ENCODE measurements at places on chromosomes 4 and X.

- peak; percentile 43 for DNase-seq
Measured at GRCh38 chrX:48531358-48531959, 8.1 kb upstream of the TBC1D25 start.

DNA sequence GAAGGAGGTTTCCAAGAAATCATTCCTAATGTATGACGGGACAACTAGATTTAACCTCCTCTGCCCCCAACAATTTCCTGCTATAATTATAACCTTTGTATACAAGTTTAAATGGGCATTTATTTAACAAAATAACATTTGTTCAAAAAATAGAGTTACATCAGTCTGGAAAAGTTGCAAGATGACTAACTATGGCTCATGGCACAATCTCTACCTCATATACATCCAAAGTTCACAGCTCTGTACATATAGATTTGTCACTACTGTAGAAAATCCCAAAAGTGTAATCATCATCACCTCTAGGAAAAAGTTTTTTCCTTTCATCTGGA is 3.8 kb upstream of the RPS6KA3 start:
- no peak for DNase-seq

DNA sequence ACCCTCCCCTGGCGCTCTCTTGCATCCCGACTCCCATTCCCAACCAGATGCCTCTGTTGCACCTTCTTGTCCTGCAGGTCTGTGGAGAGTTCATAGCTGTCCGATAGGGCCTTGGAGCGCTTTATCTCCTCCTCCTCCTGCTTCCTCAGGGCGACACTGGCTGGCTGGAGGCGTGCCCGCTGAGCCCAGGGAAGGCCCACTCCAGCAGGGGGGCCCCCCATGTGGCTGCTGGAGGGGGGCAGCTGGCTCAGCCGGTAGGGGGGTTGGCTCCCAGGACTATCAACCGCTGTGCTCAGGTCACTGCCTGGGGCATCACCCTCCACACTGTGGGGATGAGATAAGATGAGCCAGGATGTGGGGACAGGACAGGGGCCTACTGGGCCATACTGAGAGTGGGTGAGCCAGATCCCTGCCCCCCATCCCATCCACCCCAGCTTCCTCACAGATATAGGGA is 25.6 kb downstream of the IQSEC2 start:
- no peak for DNase-seq

GRCh38 chr4:151653548-151653918 is 107.3 kb downstream of the GATB start:
- DNase-seq, result no peak

DNA sequence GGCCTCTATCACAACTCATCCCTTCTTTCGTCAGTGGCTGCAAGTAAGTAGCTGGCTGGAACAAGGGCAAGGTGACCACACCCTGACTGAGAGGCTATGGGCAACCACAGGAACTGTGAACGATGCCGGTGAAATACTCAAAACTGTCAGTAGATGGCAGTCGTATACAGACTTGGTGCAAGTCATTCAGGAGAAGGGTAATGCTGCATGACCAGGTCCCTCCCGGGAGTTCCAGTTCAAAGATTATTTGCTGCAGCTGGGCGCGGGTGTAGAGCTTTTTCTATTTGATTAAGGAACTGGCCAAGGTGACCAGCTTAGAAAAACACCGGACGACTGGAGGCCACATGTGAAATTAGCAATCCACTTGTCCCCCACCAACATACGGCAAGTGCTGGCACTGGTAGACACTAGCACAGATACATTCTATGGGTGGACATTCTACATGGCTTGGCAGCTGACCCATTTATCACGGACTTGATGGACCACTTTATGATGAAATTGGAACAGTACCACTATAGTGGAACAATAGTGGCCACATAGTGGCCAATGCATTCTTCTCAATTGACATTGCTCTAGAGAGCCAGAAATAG is 726.6 kb downstream of the TRAM1L1 start:
- DNase-seq, result peak; percentile 69

GRCh38 chr4:150746156-150746555 is 164.2 kb downstream of the MAB21L2 start:
- DNase-seq, result no peak

GRCh38 chr4:168461821-168462220 is 18.5 kb downstream of the DDX60L start:
- no peak for DNase-seq

DNA sequence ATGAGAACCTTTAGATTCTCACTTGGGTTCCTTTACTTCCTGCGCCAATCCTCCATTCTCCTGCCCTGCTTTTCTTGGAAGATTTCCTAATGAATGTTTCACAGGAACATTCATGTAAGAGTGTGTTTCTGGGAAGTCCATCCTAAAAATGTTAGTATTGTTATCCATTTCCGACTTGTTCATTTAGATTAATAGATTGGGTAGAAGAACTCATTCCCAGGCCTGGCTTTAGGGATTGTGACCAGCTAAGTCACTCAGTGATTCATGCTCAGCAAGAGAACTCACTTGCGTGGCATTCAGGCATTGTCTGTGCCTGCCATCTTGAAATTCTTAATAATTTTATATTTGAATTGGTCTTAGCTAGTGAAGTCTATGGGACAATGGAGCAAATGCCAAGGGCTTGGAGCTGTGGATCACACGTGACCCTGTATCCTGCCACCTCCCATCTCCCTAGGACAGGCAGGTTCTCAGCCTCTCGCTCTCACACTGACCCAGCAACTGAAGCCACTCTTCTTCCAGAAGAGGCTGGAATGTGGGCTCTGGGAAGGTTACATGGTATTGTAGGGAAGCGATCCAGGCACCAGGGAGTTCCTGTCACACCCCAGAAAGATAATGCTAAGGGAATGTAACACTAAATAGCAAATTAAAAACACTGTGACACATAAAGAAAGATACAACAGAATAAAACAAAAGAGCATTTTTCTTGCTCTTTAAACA is 562.1 kb downstream of the TMA16 start:
- no peak for DNase-seq

DNA sequence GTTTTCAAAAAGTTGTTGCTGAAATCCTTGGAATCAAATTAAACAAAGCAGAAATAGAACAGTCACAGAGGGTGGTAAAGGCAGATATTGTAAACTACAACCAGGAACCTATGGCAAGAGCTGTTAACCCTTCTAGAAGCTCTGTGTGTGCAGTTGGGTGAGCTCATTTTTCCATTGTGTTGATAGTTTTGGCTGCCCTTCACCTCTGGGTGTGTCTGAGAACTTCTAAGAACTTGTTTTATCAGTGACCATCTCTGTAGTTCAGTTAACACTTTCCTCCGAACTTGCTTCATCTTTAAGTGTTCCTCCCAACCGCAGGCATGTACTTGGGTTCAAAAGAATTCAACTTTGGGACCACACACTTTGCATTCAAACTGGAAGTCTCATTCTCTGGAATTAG is 32.7 kb downstream of the RBMX start:
- DNase-seq, result peak; percentile 11

- no peak for DNase-seq
Measured at GRCh38 chr4:76665153-76665552, 230.1 kb downstream of the SHROOM3 start.

- DNase-seq, result no peak
Measured at GRCh38 chr4:143140696-143141095, 44.0 kb upstream of the USP38 start.

DNA sequence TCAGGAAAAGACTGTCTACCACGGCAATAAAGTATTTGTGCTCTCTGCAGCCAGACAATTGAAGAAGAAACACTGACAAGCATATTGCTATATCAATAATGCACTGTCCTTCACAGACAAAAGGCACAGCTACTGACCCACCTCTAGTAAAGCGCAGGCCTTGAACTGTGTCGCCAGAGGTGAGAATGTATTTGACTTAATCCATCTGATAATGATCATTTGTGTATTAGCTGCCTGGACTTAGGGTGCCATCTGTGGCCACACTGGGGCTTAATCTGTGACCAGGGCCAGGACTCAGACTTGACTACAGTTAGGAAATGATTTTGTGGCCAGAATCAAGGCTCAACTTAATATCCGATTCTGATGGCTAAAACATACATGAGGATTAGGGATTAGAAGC is 260.4 kb downstream of the SMARCA1 start:
- DNase-seq, result no peak

GRCh38 chrX:115906276-115906675 is 264.3 kb upstream of the AGTR2 start:
- DNase-seq, result no peak

DNA sequence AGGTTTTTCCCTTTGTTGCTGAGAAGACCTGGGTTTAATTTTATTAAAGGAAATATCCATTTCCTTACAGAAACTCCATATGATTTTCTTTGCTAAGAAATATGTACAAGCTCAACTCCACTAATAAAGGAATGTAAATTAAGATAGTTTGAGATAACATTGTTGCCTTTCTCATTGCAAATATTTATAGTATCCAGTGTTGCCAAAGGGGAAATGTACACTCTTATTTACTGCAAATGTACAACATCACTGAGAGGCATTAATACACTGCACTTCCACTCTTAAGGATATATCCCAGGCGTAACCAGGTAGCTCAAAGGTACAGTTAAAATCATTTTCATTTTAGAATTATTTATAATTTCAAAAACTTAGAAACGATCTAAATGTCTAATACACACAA is 7.5 kb upstream of the LRBA start:
- no peak for DNase-seq

DNA sequence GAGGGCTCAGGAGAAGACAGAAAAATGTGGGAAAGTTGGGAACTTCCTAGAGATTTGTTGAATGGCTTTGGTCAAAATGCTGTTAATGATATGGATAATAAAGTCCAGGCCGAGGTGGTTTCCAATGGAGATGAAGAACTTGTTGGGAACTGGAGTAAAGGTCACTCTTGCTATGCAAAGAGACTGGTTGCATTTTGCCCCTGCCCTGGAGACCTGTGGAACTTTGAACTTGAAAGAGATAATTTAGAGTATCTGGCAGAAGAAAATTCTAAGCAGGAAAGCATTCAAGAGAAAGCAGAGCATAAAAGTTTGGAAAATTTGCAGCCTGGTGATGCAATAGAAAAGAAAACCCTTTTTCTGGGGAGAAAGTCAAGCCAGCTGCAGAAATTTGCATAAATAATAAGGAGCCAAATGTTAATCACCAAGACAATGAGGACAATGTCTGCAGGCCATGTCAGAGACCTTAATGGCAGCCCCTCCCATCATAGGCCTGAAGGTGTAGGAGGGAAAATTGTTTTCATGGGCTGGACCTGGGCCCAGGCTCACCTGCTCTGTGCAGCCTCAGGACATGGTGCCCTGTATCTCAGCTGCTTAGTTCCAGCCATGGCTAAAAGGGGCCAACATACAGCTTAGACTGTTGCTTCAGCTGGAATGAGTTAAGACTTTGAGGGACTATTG is 203.8 kb downstream of the RELL1 start:
- DNase-seq, result no peak

GRCh38 chr4:26088433-26088928 is 174.5 kb downstream of the SMIM20 start:
- peak; percentile 57 for DNase-seq

DNA sequence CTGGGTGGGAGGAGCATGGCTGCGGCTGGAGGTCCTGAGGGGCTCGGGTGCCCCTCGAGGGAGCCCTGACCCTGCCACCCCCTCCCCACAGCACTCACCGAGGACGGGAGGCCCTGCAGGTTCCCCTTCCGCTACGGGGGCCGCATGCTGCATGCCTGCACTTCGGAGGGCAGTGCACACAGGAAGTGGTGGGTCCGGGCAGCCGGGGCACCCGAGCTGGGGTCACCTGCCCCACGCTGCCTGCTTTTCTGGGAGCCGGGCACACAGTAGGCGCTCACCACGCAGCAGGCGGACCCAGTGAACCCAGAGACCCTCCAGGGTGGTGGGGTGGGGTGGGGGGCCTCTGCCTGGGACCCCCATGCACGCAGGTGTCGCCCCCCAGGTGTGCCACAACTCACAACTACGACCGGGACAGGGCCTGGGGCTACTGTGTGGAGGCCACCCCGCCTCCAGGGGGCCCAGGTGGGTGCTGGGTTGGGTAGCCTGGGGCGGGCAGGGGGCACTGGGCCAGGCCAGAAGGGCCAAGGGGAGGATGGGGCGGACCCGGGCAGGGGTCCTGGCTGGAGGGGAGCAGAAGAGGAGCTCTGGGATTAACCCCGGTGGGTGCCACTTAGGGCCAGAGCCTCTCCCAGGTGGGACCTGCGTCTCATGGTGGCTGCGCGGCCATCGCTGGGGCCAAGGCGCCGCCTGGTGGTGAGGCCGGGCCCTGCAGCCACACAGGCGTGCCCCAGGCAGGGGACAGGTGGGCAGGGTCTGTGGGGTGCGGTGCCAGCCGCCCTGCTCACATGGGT is 1.4 kb downstream of the HGFAC start:
- DNase-seq, result peak; percentile 61

DNA sequence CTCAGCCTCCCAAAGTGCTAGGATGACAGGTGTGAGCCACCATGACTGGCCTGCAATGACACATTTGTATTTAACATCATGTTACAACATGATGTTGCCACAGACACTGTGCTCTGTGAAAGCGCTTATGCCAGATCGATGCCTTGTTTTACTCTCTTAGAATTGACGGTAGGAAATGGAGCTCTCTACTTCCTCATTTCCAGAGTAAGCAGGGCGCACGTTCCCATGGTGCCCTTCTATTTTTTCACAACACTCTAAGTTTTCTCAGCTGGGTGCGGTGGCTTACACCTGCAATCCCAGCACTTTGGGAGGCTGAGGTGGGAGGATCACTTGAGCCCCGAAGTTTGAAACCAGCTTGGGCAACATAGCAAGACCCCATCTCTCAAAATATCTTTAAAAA is 60.7 kb upstream of the DHRSX start:
- no peak for DNase-seq

DNA sequence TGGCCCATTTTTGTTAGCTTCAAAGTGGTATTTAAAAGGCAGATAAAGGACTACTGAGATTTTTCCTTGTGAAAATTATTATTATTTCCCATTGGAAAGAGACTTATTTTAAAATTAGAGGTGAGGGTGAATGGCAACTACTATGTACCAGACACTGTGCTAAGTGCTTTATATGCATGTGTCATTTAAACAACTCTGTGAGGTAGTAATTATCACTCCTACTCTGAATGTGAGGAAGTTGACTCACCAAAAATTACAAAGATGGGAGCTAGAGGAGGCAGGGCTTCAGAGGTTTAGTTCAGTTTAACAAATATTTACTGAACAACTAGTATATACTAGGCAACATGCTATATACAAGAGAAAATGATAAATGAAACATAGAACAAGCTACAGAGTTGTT is 78.2 kb downstream of the MSL3 start:
- DNase-seq, result no peak

DNA sequence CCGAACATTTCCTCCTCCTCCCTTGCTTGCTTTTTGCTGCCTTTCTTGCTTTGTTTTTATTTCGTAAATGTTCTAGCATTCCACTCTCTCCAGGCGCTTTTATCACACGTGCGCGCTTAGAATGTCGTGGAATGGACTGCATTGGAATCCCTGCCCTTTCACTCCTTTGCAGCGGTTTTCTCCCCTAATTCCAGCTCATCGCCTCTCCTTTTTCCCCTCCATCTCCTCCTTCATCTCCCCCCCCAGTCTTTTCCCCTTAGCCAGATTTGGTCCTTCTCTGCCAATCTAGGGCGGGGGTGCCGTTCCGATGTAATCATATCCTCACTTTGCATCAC is 579 bp downstream of the OGT start:
- no peak for DNase-seq

DNA sequence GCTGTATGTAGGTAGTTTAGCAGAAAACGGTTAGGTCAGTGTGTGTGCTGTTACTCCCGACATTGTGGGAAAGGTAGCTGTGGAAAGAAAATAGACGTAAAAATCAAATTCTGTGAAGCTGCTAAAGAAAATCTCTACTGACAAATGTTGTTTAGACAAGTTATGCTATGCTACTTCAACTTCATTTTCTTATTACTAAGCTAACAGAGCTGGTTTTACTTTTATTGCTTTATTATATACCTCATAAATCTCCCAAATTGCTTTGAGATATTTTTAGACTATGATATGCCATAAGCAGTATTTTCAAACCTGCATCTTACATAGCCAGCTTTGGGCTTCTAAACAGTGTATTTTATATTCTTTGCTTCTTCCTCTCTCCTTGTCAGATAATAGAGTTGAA is 108.2 kb upstream of the PACRGL start:
- DNase-seq, result no peak
